Naive thymus-derived CD4-positive, alpha-beta T cell (primary cell): ENCODE measurements at places on chromosomes 11 and 22. TPM values are rescaled to one million over a fixed set of nuclear protein-coding genes. Genes with fewer than 3 reads are reported as not detected.

DNA sequence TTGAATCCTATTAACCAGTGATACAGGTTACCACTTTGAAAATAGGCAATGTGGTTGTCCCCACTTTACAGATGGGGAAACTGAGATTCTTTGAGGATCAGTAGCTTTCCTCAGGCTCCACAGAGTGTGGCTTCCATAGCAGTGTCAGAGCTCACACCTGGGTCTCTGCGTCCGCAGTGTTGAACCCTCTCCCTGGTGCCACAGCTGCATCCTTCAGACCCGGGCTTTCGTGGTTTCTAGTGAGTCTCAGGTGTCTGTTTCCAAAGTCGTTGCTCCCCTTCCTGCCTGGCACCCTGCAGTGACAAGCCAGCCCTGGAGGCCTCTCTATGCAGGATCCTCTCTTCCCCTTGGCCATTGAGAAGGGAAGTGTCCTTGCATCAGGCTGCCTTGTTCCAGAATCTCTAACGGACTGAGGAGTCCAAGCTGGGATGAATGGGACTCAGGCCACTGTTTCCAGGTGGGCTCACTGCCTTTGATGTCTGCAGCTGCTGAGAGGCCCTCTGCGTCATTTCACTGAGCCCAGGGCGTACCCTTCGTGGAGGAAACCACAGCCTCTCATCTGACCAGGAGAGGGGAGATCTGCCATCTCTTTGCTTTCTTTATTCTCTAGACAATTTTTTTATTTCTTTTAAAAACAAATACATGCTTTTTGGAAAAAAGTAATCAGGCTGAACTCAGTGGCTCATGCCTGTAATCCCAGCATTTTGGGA, 48.4 kb upstream of the MICAL2 start:
- no peaks in the 10 kb centered on the region for H3K4me1 ChIP-seq
- no peaks in the 10 kb centered on the region for H3K36me3 ChIP-seq
- no peak overlapping the region for H3K4me3 ChIP-seq
- no peak for DNase-seq
- no peaks in the 10 kb centered on the region for H3K27me3 ChIP-seq
- no peak overlapping the region for H3K27ac ChIP-seq

GRCh38 chr22:46613606-46614021, 6.6 kb upstream of the GRAMD4 start:
- H3K27ac ChIP-seq = no peak overlapping the region
- H3K27me3 ChIP-seq = no peaks in the 10 kb centered on the region
- peaks cover 24% of the 10 kb centered on the region for H3K4me1 ChIP-seq
- no peak for DNase-seq

DNA sequence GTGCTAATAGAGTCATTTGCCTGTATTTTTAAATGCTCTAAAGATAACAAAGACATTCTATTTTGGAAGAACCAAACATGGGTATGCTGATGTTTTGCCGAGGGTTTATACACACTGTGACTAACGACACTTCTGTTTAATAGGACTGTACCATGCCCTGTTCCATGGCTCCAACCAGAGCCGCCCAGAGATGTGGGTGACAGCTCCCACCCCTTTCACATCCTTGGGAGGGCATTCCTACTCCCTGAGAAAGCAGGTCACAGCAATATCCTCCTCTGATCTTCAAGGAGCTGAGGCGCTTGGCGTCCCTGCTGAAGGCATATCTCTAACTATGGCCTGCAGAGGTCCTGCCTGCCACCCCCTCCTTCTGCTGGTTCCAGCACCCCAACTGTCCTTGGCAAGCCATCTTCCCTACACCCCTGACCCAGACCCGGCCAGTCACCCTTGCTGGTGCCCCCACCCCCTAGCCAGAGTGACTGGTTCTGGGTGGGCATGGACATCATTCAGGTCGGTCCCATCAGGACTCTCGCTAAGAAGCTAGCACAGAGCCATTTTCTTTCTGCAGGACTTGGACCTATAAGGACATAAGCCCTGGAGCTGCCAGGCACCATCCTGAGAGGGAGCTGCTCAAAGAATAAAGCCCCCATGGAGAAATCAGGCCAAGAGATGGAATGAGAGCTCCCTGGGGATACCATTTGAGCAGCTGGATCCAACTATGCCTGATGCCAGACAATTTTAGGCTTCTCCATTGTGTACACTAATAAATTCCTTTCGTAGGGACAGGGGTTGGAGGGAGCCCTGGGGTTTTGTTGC, 381.3 kb downstream of the CTTN start:
- no peaks in the 10 kb centered on the region for H3K36me3 ChIP-seq
- no peaks in the 10 kb centered on the region for H3K27me3 ChIP-seq

DNA sequence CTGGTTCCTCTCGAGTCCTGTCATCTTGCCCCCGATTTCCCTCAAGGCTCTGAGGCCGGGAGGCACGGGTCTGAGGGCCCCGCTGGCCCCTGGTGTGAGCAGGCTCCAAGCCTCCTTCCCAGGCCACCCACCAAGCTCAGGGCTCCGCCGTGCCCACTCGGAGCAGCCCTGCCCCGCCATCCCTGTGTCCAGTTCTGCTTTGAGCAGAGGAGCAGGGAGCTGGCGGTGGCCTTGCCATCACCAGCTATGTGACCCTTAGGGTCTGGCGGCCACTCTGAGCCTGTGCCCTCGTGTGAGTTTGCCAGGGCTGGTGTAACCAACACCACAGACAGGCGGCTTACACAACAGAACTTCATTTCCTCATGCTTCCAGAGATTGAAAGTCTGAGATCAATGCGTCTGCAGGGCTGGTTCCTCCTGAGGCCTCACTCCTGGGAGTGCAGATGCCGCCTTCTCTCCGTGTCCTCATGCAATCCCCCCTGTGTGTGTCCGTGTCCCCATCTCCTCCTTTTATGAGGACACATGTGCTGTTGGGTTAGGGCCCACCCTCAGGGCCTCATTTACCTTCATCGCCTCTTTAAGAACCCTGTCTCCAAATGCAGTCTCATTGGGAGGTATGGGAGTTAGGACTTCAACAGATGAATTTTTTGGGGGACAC, 36.5 kb upstream of the CELSR1 start:
- H3K4me3 ChIP-seq = no peak overlapping the region
- H3K4me1 ChIP-seq = peaks cover 20% of the 10 kb centered on the region
- H3K36me3 ChIP-seq = no peaks in the 10 kb centered on the region
- DNase-seq = no peak
- H3K27ac ChIP-seq = no peak overlapping the region

DNA sequence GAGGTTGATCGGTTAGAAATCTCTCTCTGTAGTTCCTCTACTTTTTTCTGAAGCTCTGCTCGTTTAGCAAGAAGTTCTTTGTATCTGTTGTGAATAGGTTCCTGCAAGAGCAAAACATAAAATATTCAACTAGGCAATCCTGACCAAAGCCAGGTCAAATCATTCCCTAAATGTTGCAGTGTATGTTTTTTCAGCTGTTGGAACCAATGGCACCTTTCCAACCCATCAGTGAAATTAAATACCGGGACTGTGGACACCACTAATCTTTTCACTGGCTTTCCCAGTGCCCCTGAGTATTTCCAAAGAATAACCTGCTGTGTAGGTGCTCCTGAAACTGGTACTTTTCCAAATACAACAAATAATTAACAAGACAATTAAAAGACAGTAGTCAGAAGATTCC, 45.1 kb downstream of the CEP57 start:
- no peak overlapping the region for H3K27ac ChIP-seq
- H3K4me1 ChIP-seq = no peaks in the 10 kb centered on the region
- DNase-seq = no peak
- H3K36me3 ChIP-seq = peaks cover 25% of the 10 kb centered on the region
- H3K27me3 ChIP-seq = no peaks in the 10 kb centered on the region

DNA sequence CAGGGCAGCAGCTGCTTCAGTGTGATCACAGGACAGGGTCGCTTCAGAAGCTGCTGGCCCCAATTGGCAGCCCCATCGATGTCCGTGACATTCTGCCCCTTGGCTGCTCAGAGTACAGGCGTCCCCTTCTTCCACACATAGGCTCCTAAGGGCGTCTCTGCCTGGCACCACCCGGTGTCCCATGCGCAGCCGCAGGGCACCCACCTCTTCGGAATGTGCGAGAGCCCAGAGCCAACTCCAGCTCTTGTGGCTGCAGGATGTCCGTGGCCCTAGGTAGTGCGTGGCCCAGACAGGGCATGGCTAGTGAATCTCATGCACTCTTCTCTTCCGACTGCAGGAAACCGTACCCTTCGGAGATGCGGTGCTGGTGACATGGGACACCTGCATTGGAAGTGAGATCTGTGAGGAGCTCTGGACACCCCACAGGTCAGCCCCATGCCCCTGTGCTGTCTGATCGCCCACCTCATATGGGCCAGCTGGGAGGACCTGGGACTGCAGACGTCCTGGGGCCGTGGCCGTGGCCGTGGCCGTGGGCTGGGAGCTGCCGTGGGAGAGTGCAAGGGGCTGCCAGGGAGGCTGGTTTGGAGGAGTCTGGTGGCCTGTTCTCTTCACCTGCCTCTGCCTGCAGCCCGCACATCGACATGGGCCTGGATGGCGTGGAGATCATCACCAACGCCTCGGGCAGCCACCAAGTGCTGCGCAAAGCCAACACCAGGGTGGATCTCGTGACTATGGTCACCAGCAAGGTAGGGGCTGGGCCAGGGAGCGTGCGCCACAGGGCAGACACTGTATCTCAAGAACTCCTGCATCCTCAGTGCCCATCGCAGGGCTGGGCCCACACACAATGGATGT, 20.2 kb downstream of the NADSYN1 start:
- H3K27me3 ChIP-seq = no peaks in the 10 kb centered on the region
- no peak overlapping the region for H3K27ac ChIP-seq
- no peak overlapping the region for H3K4me3 ChIP-seq
- no peaks in the 10 kb centered on the region for H3K4me1 ChIP-seq
- DNase-seq = no peak

- no peaks in the 10 kb centered on the region for H3K4me1 ChIP-seq
- no peaks in the 10 kb centered on the region for H3K36me3 ChIP-seq
- no peaks in the 10 kb centered on the region for H3K27me3 ChIP-seq
- no peak overlapping the region for H3K4me3 ChIP-seq
Measured at GRCh38 chr11:134939905-134940304, 527.9 kb upstream of the B3GAT1 start.

GRCh38 chr22:20867179-20868024, 8.6 kb downstream of the SNAP29 start:
- H3K36me3 ChIP-seq = peaks cover 7% of the 10 kb centered on the region
- DNase-seq = no peak
- H3K4me1 ChIP-seq = no peaks in the 10 kb centered on the region

DNA sequence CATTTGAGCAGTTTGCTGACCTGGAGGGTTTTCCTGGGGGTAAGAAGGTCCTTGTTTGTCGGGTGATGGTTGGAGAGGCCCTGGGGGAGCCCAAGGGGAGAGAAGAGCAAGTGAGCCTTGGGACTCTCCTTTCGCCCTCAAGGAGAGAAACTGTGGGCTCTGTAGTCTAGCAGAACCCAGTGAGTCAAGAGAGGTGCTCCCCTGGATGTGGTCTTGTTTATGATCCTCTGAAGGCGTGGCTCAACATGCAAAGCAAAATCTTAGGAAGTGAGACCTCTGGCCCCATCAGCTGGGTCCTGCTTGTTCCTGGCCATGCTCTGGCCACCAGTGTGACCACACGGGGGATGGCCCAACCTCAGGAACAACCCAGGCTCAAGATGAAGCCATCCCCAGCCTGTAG, 66.5 kb upstream of the ALX4 start:
- no peak for DNase-seq
- H3K4me1 ChIP-seq = no peaks in the 10 kb centered on the region
- H3K4me3 ChIP-seq = no peak overlapping the region
- no peaks in the 10 kb centered on the region for H3K27me3 ChIP-seq
- H3K27ac ChIP-seq = no peak overlapping the region

GRCh38 chr11:90120191-90120590, 14.3 kb upstream of the NAALAD2 start:
- no peaks in the 10 kb centered on the region for H3K27me3 ChIP-seq
- H3K27ac ChIP-seq = no peak overlapping the region
- no peaks in the 10 kb centered on the region for H3K4me1 ChIP-seq
- H3K36me3 ChIP-seq = no peaks in the 10 kb centered on the region
- H3K4me3 ChIP-seq = no peak overlapping the region

DNA sequence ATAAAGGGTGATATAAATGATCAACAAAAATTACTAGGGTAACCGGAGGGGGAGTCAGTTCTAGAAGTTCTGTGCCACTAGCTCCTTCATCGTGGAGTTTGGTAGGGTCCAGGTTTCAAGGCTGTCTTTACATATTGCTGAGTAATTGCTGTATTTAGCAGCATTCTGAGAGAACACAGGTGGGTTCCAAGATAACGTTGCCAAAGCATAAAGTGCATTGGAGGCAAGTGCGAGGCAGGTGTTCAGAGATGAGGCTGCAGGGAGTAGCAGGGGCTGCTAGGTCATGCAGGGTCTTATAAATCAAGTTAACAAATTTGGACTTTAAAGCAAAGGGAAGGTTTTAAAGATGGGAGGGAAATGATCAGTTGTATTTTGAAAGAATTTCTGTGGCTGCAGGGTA, 17.8 kb downstream of the SGSM3 start:
- DNase-seq = no peak
- peaks cover 50% of the 10 kb centered on the region for H3K4me1 ChIP-seq
- no peaks in the 10 kb centered on the region for H3K36me3 ChIP-seq

- H3K27ac ChIP-seq = no peak overlapping the region
- H3K4me3 ChIP-seq = no peak overlapping the region
- no peaks in the 10 kb centered on the region for H3K27me3 ChIP-seq
Measured at GRCh38 chr11:3962406-3962840, 107.0 kb downstream of the STIM1 start.

DNA sequence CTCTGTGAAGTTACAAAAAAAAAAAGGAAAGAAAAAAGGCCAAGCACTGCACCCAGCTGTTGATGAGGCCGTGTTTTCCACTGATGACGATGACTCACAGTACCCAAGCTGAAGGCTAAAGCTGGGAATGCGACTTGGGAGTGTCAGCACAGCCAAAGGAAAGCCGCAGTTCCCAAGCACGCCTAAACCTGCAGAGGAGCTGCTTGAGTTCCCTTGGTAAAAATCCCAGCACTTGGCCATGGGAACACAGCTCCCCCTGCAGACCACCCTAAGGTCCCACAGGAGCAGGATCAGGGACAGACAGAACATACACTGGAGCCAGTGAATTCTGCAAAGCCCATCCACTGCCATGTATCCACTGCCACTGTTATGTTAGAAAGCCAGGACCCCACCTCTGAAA, 39.9 kb downstream of the SERGEF start:
- no peak overlapping the region for H3K27ac ChIP-seq
- no peak overlapping the region for H3K4me3 ChIP-seq
- no peaks in the 10 kb centered on the region for H3K27me3 ChIP-seq
- no peak for DNase-seq

The SLC37A2 gene
- 1.9 TPM for total RNA-seq

The MUC2 gene
- not detected for total RNA-seq

The IGSF22 gene
- total RNA-seq = 0.31 and 1.5 TPM in 2 replicates
